ENCODE measurements at places on chromosomes 7 and 10.

DNA sequence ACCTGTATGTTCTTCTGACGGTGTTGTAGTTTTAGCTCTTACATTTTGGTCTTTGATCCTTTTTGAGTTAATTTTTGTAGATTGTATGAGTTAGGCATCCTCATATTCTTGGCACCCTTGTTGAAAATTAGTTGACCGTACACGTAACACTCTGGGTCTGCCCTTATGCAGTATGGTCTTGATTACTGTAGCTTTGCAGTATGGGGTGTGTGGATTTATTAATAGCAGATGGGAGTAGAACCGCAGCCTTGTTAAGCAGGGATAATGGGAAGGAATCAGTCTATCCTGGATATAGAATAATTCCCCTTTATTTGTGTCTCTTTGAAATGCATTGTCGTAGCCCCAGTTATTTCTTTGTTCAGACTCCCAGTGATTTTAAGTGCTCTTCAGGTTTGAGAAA is 95.5 kb downstream of the UBE3C start:
- no peak for DNase-seq

- no peak for DNase-seq
Measured at GRCh38 chr7:55181762-55182161, 162.9 kb downstream of the EGFR start.

GRCh38 chr10:4151466-4151865 is 366.5 kb upstream of the KLF6 start:
- no peak for DNase-seq

DNA sequence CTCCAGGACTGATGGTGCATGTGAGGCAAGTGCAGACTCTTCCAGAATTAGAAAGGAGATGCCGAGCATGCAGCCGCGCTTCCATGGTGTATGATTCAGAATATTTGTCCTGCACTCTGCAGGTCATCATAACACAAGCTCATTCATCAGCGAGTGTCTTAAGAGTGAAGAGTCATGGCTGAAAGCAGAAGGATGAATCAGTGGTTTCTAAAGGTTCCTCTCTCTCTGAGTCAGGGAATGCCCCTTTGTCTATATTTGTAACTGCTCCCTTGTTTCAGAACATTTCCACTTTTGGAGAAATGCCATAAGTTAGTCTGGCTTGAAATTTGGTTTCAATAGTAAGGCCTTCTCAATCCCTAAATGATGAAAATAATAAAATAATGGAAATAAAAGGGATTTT is 52.3 kb downstream of the HECW1 start:
- DNase-seq = no peak

DNA sequence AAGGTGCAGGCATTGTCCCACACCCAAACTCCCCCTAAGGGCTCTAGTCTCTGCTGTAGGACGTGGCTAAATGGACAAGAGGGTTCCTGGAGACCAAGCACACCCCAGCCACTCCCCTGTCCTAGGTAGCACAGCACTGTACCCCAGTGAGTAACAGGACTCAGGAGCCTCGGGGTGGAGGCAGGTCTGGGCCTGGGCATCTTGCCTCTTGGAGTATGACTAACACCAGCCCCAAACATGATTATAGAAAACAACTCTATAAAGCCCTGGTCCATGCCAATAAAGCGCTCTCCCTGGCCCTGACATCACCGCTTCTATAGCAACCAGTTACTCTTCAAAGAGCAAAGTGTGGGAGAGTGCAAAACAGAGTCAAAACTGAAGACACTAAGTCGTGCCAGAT is 195.0 kb downstream of the CALN1 start:
- no peak for DNase-seq

GRCh38 chr7:103989785-103990767 is 618 bp upstream of the RELN start:
- no peak for DNase-seq

DNA sequence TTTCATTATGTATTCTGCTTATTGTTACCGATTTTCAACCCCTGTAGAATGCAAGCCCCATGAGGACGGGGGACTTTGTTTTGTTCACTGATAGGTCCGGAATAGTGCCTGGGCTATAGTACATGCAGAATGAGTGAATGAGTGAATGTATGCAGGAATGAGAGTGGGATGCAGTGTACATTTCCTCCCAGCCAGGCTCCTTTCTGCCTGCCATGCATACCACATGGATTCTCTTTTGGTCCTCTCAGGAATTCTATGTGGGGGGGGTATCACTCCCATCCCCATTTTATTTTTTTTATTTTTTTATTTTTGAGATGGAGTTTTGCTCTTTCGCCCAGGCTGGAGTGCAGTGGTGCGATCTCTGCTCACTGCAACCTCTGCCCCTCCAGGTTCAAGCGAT is 16.7 kb downstream of the TRIM56 start:
- no peak for DNase-seq

DNA sequence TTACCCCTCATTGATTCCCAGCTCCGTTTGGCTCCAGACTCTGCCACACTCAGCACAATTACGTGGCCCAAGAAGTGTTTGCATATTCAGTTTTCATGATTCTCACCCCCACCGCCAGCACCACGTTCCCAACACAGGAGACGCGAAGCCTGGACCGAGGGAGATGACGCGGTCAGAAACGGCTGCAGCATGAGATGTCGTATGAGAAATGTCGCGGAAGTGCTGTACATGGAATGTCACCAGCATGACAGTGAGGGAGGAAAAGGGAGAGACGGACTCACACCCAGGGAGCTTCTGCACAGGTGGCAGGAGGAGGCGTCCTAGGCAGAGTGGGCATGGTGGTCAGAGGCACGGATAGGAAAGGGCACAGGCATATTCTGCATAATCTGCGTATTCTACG is 188.3 kb downstream of the WDR37 start:
- DNase-seq = no peak

DNA sequence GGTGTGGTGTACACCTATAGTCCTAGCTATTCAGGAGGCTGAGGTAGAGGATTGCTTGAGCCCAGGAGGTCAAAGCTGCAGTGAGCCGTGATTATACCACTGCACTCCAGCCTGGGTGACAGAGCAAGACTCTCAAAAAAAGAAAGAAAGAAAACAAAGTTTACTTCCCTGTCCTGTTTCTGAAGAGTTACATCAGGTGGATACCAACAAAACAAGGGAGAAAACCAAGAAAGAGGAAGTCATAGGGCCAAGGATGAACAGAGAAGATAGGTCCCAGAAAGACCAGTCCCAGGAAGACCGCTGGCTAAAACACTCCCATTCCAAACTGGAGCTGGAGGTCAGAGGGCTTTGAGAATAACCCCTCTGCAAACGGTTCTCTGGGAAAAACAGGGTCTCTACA is 13.5 kb downstream of the MACROH2A2 start:
- no peak for DNase-seq

DNA sequence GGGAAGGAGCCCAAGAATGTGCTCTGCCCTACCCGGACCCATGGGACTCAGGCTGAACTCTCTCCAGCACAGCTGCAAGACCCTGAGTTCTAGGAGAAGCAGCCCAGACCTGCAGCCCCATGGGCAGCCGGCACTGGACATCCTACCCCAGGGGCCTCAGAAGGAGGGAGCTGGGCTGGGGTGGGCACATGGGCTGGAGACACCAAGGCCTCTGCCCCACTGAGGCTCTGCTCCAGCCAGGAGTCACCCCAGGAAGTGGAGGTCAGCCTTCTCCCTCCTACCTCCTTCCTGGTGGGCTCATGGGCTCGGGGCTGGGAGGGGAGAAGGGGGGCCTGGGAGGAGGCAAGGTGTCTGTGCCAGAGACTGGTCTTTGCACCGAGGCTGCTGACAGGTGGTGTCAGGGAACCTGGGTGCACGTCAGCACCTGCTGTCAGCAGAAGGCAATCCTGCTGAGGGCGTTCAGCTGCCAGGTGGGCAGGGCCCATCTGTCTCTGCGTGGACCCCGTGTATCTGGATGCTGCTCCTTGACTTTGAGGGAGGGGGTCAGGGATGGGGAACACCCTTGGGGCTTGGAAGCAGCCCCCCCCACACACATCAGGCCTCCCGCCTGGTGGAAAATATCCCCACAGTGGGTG is 95.2 kb downstream of the PDGFA start:
- DNase-seq = no peak

DNA sequence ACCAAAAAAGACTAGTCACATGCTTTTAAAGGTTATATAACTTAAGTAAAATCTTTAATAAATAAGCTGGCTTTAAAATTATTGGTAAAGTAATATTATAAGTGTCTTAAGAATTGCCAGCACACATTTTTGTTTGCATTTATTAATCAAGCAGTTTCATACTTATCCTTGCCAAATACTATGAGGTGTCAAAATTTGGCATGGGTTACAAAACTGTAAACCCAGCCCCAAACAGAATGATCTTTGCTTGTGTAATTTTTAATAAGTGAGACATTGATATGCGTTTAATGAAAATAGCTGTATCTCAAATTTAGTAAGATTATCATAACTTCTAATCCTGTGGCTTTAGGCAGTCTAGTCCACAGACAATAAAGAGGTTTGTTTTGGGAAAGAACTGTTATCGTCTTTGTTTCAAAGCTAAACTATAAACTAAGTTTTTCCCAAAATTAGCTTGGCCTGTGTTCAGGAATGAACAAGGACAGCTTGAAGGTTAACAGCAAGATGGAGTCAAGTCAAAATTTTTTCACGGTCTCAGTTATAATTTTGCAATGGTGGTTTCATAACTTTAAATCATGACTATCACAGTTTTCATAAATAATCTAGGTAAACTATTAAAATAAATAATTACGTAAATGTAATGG is 72.8 kb downstream of the ST8SIA6 start:
- no peak for DNase-seq

GRCh38 chr7:25171071-25171470 is 46.0 kb upstream of the CYCS start:
- no peak for DNase-seq

DNA sequence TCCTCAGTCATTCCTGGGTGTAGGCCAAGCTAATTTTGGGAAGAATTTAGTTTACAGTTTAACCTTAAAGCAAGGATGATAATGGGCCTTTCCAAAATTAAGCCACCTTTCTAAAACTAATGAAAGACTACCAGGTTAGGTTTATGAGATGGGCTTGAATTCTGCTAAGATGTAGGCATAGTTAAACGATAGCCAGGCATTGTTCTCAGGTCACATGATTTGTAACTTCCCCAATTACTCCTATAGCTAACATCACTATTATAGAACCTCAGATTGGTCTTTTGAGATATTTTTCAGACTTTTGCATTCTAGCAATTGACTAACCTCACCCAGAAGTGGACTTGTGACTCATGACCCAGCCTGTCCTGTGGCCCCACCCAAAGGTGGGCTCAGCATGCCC is 7.0 kb upstream of the NUB1 start:
- no peak for DNase-seq

DNA sequence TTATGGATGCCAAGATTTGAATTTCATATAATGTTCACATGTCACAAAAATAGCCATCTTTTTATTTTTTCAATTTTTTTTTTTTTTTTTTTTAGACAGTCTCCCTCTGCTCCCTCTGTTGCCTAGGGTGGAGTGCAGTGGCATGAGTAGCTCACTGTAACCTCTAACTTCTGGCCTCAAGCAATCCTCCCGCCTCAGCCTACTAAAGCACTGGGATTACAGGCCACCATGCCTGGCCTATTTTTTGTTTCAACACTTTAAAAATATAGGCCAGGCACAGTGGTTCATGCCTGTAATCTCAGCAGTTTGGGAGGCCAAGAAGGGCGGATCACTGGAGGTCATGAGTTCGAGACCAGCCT is 246.3 kb downstream of the SKIDA1 start:
- no peak for DNase-seq

DNA sequence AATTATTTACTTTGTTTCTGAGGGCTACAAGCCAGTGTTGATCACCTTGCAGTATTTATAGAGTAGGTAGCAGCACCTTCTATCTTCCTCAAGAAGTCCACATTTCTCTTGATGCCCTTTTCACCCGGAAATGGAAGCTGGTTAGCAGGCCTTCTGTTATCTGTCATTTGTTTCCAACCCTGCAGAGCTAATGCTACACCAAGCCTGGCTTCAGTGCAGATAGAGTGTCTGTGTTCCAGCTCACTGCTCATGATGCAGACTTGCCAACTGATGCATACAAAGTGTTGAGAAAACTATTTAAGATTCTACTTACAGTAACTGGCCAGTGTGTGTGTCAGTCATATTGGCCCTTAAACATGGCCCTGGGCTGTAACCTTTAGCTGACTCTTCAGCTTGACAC is 301.0 kb downstream of the LHFPL3 start:
- DNase-seq = no peak

- DNase-seq = no peak
Measured at GRCh38 chr7:1533547-1534329, 3.2 kb downstream of the MAFK start.

DNA sequence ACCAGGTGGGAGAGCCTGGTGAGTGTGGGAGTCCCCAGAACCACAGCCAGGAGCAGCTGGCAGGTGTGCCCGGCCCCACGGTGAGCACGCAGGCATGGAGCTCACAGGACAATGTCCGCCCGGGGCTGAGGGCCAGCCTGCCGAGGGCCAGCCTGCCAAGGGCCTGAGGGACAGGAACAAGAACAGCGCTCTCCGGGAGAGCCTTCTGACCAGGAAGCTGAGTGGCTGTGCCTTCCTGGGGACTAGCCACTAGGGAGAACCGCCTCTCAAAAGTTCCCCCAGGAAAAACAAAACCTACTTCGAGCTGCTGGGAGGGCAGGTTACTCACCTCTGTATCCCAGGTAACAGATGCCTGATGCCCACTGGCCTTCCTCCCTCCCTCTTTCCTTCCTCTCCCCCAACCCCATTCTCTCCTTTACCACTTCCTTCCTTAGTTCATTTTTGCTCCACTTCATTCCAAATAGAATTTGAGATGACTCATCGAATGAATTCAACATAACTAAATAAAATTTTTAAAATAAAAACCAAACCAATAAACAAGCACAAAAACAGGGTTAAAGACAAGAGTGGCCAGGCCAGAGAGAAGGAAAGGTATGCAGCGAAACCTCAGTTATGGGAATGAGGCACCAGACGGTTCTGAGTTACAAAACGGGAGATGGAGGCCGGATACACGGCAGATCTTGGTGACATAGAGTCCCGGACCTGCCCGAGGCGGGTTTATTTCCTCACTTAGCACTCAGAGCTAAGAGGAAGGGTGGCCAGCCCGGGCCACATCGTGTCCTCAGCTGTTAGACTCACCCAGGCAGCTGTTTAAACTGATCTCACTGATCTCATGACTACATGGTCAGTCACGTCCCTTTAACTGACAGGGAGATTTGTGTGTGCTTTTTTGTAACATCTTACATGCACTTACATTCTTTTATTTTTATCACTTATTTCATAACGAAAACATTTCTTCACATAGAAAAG is 128.5 kb downstream of the TNS3 start:
- DNase-seq = no peak

DNA sequence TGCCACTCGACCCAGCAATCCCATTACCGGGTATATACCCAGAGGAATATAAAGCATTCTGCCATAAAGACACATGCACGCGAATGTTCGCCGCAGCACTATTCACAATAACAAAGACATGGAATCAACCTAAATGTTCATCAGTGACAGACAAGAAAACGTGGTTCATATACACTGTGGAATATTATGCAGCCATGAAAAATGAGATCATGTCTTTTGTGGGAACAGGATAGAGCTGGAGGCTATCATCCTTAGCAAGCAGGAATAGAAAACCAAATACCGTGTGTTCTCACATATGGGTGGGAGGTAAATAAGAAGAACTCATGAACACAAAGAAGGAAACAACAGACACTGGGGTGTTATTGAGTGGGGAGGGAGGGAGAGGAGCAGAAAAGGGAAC is 84.7 kb downstream of the SLC16A9 start:
- no peak for DNase-seq

All from stimulated activated CD4-positive, alpha-beta T cell treated with anti-CD3 and anti-CD28 coated beads, Interleukin-1b, Interleukin-23, amount 100 ng/mL, for 1 hour (primary cell).